ENCODE measurements at places on chromosomes 1 and 21.
A peak's percentile ranks its signal among the peaks of the same experiment; 100 is the strongest.

DNA sequence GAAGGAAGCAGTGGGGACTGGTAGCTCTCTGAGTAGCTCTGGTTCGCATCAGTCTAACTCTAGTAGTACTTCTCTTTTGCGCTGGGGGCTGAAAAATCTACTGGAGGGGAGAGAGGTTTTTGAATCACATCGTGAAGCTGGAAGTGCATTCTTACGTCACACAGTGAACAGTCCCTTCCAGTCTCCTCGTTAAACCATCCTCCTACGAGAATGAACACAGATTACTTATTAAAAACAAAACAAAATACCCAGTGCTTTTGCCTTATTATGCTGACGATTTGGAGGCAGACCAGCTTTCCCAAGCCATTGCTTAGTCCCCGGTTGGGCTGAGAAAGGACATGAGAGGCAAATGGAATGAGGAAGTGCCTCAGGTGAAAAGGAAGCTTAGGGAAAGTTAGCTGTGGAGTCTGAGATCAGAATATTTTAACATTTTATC lies 16.1 kb downstream of the HUNK start:
- DNase-seq, result no peak

GRCh38 chr1:94527447-94528031 lies 14.0 kb downstream of the F3 start:
- DNase-seq, result no peak

DNA sequence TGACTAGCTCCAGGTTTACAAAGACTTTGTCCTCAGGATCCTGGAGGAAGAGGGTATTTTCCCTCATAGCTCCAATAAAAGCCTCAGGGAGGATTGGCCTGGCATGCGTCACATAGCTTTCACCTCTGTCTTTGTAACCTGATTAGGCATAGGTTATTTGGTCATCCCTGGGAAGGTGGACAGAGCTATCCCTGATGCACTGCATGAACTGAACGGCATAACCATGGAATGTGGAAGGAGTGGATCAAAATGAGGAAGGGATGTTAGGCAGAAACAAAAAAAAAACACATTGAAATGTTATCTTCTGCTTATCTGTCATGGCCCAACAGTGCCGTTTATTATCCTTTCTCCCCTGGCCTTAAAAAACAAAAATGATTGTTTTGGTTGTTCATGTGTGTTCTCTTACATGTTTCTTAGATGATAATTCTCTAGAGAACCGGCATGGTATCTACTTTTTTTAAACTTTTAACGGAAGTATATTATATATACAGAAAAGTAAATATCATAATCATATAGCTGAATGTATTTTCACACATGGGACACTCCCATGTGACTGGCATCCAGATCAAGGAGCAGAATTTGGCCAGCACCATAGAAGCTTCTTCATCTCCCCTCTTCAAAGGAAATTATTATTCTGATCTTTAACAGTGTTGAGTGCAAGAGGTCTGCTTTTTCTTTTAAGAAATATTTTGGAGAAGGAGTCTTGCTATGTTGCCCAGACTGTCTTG lies 85.3 kb downstream of the RPS6KC1 start:
- no peak for DNase-seq

DNA sequence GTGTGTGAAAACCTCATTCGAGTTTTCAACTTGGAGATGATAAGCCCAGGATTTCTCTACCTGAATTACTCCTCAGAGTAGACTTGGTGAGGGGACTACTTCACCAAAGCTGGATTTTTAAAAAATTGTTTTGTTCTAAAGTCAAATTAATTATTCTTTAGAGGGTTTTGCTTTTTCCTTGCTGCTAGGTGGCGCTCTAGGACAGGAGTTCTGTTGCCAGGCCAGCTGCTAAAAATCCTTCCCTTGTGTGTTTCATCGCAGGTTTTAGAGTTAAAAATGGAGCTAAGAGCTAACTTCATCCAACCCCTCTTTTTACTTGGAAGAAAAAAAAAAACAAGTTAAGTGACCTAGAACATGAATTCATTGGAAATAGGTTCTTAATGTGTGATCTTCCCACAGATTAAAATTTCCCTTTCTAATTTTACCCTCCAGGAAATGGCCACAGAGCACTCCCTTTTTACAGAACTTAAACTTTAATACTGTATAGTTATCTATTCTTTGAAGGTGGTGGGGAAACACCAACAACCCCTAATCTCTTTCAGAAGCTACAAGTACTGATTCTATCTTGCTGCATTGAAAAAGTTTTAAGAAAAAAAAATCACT lies 36.7 kb upstream of the FAM163A start:
- peak; percentile 34 for DNase-seq

- no peak for DNase-seq
Observed at GRCh38 chr1:56644064-56644918, 823 bp upstream of the PRKAA2 start.

DNA sequence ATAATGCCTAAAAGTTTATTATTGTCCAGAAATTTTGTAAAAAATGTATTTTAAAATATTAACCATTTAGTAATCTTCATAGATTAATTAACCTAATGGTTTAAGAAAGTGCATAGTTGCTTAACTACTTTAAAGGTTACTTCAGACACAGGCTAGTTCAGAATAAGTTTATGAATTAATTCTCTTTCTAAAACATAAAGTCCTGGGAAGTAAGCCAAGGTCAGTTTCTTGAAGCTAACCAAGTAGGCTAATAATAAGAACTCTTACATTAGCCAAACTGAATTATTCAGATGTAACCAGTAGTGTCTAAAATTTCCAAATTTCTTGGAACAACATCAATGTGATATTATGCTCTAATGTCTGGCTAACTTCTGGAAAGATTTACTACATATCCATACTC lies 790.4 kb downstream of the NCAM2 start:
- no peak for DNase-seq

DNA sequence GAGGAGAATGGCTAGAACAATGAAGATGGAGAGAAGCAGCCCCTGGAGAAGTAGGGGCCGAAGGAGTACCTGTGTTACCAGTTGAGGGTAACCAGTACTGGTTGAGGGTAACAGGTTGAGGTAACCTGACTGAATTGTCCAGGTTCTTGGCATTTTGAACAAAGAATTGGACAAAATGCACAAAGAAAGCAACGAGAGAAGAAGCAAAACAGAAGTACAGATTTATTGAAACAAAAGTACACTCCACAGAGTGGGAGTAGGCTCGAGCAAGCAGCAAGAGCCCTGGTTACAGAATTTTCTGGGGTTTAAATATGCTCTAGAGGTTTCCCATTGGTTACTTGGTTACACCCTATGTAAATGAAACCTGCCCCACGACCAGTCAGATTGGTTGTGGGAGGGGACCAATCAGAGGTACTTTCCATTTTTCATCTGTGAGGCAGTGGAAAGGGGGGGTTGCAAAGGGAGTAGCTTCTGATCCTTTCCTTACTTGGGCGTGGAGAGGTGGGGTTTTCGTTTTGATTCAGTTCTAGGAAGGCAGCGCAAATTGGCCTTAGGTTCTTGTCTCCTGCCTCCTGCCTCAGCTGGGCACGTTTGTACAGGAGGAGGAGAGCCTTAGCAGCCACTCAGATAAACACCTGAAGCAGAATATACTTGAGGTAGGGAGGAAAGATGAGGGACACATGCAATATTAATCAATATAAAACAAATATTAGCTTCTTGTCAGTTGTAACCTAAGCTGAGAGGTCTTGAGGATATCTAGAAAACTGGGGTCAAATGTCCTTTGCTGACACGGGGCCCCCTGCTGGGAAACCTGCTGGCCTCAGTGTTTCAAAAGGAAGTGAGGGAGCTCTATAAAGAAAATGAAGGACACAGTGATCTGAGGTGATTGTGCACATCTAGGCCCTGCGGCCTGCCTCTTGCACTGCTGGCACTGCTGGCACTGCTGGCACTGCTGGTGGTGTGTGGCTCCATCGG lies 14.3 kb upstream of the LSM10 start:
- no peak for DNase-seq

DNA sequence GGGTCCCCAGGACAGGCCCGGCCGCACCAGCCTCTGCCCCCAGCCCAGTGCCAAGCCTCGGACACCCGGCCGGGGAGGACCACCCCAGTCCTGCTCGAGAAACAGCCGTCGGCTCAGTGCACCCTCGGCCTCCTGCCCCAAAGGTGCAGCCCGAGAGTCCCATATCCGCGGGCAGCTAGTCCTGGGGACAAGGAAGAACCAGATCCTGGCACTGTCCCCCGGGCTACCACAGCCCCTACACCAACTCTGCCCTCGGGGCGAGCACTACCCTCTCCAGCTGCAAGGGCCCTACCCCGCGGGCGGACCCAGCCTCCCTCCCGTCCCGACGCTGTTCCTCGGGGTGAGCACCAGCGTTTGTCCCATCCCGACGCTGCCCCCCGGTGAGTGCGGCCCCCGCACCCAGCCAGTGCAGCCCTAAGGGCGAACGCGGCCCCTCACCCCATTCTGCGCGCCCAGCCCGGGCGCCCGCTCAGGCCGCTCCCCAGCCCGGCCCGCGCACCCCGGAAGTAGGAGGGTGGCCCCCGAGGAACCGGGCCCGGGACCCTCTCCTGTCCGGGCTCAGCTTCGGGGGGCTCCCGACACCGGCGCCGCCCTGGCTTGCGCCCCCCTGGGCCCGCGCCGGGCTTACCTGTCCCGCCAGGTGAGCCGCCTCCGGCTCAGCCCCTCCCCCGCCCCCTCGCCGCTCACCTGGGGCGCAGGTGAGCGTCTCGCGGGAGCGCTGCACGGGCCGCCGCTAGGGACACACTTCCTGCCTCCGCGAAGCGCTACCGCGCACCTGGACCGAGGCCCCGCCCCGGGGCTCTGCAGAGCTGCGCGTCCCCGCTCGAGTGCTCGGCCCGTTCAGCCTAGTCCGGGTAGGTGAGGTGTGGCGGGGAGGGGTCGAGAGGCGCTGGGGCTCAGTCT lies at the start of gene KDF1:
KDF1 (minus strand) TSS at position 747 of the 903 bp plus-strand sequence. CDS start 8,088 bp downstream, outside the sequence.
- DNase-seq, result peak; percentile 34

- DNase-seq, result no peak
Observed at GRCh38 chr1:205251576-205251975, 23.8 kb downstream of the TMCC2 start.

- no peak for DNase-seq
Observed at GRCh38 chr21:35886887-35887286, 173.4 kb downstream of the SETD4 start.

DNA sequence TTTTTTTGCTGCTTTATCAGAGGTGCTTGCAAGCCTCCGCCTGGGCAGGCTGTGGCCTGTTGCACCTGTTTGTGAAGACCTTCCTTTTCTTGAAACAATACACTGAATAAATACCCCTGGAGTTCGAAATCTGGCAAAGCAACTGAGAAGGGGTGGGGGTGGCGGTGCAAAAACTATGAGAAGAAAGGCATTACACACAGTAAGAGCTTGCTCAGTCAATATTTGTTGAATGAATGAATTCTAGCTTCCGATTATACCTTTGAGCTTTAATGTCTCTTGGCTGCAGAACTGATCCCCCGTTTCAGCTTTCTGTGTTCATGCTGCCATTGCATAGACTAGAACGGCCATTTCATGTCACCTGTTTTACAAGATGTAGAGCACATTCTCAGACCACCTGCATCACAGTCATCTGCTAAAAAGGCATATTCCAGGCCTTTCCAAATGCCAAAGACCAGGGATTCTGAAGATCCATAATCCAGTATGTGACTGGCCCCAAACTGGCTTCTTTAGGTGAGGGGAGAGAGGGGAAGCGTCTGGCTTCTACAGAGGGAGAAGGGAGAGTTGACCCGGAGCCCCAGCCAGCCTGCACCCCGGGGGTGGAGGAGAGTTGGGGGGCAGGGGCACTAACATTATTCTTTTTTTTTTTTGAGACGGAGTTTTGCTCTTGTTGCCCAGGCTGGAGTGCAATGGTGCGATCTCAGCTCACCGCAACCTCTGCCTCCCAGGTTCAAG lies 111.5 kb downstream of the ETS2 start:
- DNase-seq, result no peak

DNA sequence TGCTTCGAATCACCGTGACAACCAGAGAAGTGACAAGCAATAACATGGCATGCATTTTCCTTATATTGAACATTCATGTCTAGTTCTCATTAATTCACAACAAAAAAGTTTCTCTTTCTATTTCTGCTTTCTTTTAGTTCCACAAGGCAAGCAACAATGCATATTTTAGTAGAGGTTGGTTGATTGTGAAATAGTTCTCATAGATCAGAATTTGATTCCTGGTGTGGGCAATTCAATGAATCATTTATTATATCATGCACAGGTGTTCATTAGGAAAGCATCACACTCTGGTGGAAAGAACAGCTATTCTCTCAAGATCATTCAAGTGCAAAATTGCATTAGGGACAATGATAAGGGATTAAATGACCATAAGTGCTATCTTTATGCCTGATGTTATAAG lies 980.9 kb downstream of the BRINP3 start:
- no peak for DNase-seq

DNA sequence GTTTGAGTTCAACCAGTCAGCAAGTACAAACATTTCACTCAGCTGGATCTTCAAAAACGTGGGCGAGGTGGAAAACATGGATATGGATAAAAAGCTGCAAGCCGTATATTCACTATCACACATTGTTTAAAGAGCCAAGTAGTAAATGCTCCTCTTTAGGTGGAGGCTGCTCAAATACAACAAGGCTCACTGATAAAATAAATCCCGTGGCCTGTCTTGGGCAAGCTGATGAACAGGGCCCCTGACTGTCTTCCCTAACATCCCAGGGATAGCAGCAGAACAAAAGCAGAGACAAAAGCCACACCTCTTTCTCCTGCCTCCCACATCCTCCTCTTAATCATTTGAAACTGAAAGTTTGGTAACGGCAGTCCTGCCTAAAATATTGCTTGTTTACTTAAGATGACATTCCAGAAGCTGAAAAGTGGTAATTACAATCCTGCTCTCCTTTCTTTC lies 357.7 kb downstream of the TTLL7 start:
- no peak for DNase-seq

GRCh38 chr21:28522014-28522799 lies 470.5 kb downstream of the LTN1 start:
- no peak for DNase-seq

- DNase-seq, result no peak
Observed at GRCh38 chr1:20227704-20228103, 41.4 kb upstream of the PLA2G2C start.

GRCh38 chr21:41931041-41931451 lies 22.8 kb downstream of the C2CD2 start:
- no peak for DNase-seq

DNA sequence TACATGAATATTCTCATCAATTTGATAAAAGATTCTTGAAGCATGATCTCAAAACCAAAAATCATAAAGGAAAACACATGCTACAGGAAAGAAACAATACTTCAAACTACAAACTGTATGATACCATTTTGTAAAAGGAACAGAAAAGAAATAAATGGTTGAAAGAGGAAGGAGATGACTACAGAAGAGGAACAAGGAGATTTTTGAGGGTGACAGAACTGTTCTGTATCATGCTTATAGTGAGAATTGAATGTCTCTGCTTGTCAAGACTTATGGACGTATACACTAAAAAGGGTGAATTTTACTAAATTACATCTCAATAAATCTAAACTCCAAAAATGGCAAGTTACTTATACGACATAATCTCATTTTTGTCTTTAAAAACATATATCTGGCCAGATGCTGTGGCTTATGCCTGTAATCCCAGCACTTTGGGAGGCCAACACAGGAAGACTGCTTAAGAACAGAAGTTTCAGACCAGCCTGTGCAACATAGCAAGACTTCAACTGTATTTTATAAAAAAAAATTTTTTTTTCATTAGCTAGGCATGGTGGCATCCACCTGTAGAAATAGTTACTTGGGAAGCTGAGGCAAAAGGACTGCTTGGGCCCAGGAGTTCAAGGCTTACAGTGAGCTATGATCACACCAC lies 125.4 kb downstream of the EIF4G3 start:
- no peak for DNase-seq
